DND-41 (cell line): ENCODE measurements at places on chromosomes 16 and 17.

DNA sequence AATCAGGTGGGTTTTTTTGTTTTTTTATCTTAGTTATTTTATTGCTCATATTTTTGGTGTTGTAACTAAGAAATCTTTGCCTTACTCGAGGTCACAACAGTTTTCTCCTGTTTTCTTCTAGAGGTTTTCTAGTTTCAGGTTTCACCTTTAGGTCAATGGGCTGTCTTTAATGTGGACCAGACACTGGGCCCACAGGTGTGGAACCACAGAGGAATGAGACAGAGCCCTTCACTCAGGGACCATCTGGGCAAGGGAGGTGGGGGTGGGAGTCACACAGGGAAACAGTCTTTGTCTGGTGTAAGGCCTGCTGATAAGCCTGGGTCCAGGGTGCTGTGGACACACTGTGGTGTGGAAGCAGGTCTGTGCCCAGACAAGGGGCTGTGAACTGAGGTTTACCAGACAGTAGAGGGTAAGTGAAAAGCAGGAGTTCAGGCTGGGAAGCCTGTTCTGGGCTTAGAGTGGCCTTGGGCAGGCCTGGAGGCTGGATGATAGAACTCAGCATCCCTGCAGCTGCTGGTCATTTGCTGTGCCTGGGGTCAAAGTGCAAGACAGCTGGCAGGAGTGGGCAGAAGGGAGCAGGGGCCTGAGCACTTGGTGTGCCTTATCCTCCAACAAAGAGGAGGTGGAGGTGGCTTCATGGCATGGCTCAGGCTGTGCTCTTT lies 75.6 kb downstream of the SPECC1 start:
- no peak for DNase-seq

GRCh38 chr16:86041807-86042206 lies 142.8 kb downstream of the IRF8 start:
- no peak for DNase-seq

- no peak for DNase-seq
These were observed 8.8 kb upstream of the ITGB4 start for GRCh38 chr17:75712446-75712845.

- peak; percentile 34 for DNase-seq
These were observed 631 bp downstream of the TBL3 start for GRCh38 chr16:1972490-1972877.

DNA sequence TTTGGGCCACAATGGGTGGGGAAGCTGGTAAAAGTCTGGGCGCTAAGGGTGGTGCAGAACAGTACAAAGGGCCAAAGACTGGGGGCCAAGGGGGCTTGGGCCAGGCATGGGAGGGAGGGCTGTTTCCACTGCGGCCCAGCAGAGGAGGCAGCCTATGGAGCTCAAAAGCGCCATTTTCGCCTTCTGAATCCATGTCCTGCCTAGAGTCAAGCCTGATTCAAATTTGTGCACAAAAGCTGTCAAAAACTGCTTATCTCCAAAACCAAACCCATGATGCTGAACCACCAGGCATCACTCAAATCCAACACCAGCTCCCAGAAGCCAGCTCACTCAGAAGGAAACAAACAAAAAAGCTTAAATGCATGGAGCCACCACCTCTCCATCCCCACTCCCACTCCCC lies 16.0 kb downstream of the COG7 start:
- no peak for DNase-seq

- no peak for DNase-seq
These were observed 48.1 kb upstream of the KSR1 start for GRCh38 chr17:27407916-27408864.

- DNase-seq, result no peak
These were observed 61.0 kb downstream of the CHD9 start for GRCh38 chr16:53115773-53116172.

GRCh38 chr16:72938795-72939164 lies 109.1 kb downstream of the ZFHX3 start:
- DNase-seq, result no peak

DNA sequence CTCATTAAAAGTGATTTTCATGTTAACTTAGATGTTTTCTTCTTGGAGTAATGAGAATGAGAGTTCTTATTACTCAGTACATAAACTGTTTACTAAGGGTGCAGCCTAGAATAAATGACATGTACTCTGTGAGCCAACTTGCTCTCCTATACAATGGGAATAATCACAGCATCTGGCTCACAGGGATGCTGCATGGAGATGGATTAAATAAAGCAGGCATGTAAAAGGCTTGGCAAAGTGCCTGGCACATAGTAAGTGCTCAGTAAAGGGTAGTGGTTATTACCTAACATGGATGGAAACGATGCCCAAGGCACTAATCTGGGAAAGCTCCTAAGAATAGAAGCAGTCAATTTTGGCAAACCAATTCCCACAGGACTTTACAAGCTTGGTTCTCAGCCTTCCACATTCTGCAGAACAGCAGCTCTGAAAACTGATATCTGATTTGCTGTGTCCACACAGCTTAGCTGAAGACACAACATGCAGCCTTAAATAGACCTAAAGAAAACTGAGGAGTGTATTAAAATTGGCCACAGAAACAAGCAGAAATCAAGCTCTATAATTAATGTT lies 176.1 kb downstream of the ABCC12 start:
- DNase-seq, result no peak

- DNase-seq, result no peak
These were observed 39.8 kb upstream of the XYLT1 start for GRCh38 chr16:17510567-17510966.

GRCh38 chr16:69773260-69773947 lies 11.3 kb downstream of the WWP2 start:
- DNase-seq, result no peak

DNA sequence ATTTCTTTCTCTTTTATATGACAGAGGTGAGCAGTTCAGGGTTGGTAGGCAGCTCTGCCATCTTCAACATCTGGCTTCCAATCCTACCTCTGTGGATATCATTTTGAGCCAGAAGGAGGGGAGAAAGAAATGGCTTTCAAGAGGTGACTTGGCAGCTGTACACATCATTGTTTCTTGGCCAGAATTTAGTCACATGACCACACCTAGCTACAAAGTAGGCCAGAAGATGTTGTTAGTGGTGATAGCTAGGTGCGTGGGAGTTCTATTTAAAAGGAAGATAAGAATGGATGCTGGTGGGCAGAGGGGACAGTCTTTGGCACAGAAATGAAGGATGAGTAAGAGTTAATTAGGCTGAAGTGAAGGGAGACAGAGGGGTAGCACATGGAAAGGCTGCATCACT lies 29.2 kb upstream of the MPHOSPH6 start:
- no peak for DNase-seq

DNA sequence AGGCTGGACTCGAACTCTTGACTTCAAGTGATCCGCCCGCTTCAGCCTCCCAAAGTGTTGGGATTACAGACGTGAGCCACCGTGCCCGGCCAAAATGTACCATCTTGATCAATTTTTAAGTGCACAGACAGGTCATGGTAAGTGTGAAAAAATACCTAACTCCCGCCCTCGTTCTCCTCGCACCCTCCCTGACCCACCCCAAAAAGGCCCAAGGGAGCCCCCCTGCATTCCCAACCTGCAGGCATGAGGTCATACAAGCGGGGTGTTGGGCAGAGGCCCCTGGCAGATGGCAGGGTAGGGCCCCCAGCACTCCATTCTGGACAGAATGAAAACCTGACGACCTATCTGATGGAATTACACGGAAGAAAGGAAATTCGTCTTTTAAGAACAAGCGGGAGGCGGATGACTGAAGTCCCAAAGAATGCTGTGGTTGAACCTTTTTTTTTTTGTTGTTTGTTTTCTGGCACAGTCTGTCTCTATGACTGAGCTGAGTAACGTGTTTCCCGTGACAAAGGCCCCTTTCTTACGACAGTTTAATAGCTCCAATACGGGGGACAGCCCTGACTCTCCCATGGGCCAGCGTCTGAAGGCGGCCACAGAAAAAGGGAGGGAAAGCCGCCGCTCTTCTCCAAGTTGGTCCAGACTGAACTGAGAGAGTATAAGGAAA lies 376.4 kb downstream of the SLC39A11 start:
- DNase-seq, result no peak

DNA sequence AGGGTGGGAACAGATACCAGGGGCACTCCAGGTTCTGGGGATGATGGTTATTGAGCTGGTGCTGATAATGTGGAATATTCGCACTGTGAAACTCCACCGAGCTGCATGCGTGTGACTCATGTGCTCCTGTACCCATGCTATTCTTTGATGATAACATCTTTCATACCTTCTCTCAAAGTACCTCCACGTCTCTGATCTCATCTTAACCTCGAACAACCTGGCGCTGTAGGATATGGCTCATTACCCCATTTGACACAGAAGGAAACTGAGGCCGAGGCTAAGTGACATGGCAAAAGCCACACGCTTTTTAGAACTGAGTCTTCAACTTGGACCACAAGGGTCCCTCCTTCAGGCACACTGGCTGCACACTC lies 30.2 kb upstream of the MRPS23 start:
- no peak for DNase-seq

- DNase-seq, result no peak
These were observed 34.3 kb downstream of the C17orf75 start for GRCh38 chr17:32307658-32308057.

GRCh38 chr17:20922128-20922670 lies 120.6 kb downstream of the USP22 start:
- DNase-seq, result no peak
